ENCODE measurements at places on chromosomes 5 and 9.

- ATAC-seq = no peak
Measured at GRCh38 chr5:58933891-58934628, 351.2 kb downstream of the RAB3C start.

DNA sequence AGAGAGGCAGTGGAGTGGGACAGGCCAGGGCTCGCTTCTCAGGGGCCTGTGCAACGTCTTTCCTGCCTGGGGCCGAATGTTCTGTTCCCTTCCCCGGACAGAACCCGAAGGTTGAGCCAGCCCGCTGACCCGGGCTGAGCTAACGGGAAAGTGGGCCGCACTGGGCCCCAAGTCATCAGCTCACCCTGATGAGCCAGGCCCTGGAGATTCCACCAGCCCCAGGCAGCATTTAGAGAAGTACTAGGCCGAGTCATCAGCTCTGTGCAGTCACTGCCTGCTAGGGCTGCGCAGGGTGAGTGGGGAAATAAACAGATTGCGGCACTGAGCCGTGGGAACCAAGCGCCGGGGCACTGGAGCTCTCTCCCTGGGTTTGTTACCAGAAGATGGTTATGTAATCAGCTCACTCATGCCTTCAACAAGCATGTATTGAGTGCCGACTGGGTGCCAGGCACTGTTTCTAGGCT is 29.1 kb upstream of the DUSP1 start:
- ATAC-seq = peak; percentile 3

DNA sequence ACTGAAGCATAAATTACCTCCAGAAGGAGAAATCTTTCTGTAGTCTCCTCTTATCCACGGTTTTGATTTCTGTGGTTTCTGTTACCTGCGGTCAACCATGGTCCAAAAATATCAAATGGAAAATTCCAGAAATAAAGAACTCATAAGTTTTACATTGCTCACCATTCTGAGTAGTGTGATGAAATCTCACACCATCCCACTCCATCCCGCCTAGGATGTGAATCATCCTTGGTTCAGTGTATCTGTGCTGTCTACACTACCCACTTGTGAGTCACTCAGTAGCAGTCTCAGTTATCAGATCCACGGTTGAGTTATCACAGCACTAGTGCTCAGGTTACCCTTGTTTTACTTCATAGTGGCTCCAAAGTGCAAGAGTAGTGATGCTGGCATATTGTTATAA is 371.2 kb downstream of the NFIB start:
- ATAC-seq = peak; percentile 84

DNA sequence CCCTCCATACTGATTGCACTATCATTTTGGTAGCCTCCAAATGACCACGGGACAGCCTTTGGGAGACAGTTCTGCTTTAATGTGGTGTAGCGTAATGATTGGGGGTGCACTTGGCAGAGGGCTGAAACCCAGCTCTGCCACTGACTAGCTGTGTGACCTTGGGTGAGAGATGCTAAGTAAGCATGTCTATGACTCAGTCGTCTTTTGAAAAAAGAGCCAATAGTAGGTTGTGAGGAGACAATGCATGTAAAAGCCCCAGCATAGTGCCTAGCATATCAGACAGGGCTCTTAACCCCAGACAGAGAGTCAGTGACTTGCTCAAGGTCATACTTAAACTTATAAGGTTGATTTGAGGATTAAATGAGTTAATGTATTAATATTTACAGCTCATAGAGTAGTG is 18.0 kb upstream of the CXCL14 start:
- no peak for ATAC-seq

GRCh38 chr5:151251001-151251551 is 1.9 kb upstream of the GM2A start:
- no peak for ATAC-seq

Measured in gastroesophageal sphincter (tissue), 4 donors.